Stimulated activated CD4-positive, alpha-beta T cell treated with anti-CD3 and anti-CD28 coated beads, Interleukin-15, amount 100 ng/mL, for 1 hour (primary cell): ENCODE measurements at places on chromosomes 11 and 22.

- DNase-seq, result no peak
Measured at GRCh38 chr11:8910649-8911026, 351 bp upstream of the AKIP1 start.

GRCh38 chr11:65559535-65559934, 1.4 kb upstream of the LTBP3 start:
- DNase-seq, result no peak

DNA sequence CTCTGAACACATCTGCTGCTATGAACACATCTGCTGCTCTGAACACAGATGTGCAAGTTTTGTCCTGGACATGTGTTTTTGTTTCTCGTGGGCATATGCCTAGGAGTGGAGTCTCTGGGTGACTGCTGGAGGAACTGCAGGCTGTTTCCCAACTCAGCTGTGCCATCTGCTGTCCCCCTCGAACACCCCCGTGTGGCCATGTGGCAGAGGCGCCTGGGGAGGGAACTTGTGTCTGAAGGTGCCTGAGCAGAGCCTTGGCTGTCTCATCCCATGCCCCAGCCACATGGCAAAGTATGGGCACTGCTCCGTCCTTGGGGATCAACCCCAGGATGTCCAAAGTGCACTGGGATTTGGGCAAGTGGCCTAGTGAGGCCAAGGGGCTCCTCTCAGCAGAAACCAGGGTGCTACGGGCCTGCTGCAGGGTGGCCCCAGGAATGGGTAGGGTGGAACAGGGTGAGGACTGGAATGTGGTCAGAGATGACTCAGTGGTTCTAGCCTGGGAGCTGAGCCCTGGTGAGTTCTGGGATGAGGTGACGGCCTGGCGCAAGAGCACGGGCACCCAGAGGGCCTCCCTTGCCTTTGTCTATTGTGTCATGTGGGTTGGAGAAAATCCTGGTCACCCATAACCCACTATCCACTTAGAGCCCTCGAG, 14.7 kb downstream of the GATD1 start:
- DNase-seq, result no peak

- no peak for DNase-seq
Measured at GRCh38 chr11:60143768-60144167, 39.1 kb downstream of the MS4A6A start.

GRCh38 chr11:119759324-119759723, 30.3 kb upstream of the NECTIN1 start:
- no peak for DNase-seq

DNA sequence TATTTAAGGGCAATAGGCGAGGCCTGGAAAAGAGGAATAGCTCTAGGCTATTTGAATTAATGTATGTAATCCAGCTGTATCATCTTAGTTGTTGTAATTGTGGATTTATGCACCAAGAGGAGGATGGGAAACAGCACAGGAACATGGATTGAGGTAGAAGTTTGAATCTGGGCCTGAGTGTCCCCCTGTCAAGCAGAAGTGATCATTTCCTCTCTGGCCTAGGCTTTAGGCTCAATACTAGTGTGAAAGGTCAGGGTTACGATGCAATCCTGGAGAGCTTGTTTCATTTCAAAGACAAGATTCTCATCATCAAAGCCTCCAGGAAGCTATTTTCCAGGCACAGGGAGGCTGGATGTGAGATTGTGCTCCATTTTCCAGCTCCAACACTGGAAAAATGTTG, 77.9 kb upstream of the HSD17B12 start:
- no peak for DNase-seq

DNA sequence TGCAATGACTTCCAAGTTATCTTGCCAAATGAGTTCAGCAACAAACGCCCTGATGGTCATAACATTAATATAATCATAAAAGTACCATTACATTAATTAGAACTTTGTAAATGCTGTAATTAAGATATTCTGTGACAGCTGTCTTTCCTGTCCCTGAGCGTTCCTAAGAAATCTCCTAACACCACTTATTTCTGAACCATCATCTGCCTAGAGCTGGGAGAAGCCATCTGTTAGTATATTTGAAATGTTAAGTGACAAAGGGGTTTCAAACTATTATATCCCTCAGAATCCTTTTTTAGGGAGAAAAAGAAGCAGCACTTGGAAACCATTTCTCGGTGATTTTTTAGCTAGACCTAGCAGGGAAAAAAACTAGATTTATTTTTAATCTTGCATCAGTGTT, 657.5 kb downstream of the FAM181B start:
- DNase-seq, result no peak

GRCh38 chr11:29282088-29282487, 734.7 kb downstream of the KCNA4 start:
- no peak for DNase-seq

DNA sequence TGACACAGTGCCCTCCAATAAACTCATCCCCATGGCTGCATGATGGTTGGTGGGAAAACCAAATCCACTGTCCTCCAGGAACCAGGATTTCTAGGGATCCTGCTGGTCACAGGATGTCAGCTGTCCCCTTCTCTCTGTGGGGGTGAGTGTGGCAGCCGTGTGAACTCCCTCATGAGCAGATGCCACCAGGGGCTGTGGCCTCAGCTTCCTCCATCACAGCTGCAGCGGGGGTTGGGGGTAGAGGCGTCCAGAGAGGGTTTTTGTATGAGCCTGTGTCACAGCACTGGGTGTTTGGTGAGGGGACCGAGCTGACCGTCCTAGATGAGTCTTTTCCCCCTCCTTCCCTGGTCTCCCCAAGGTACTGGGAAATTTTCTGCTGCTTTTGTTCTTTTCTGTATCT, 26.4 kb downstream of the IGLL5 start:
- DNase-seq, result no peak

GRCh38 chr11:19441752-19442553, 201.2 kb upstream of the E2F8 start:
- DNase-seq, result no peak

- no peak for DNase-seq
Measured at GRCh38 chr11:132448334-132448995, 1078.0 kb downstream of the NTM start.

DNA sequence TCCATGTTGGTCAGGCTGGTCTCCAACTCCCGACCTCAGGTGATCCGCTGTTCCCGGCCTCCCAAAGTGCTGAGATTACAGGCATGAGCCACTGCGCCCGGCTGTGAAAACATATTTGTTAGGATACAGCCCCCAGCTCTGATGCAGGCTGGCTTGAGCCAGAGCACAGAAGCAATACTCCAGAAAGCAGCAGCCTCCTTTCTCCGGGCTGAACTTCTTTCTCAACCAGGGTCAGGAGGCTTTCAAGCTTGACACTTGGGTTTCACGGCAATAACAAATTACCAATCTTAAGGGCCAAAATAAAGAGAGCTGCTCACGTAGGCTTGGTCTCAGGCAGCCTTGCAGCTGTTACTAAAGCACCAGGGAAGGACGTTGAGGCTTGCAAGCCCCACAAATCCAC, 10.8 kb upstream of the CECR2 start:
- no peak for DNase-seq

DNA sequence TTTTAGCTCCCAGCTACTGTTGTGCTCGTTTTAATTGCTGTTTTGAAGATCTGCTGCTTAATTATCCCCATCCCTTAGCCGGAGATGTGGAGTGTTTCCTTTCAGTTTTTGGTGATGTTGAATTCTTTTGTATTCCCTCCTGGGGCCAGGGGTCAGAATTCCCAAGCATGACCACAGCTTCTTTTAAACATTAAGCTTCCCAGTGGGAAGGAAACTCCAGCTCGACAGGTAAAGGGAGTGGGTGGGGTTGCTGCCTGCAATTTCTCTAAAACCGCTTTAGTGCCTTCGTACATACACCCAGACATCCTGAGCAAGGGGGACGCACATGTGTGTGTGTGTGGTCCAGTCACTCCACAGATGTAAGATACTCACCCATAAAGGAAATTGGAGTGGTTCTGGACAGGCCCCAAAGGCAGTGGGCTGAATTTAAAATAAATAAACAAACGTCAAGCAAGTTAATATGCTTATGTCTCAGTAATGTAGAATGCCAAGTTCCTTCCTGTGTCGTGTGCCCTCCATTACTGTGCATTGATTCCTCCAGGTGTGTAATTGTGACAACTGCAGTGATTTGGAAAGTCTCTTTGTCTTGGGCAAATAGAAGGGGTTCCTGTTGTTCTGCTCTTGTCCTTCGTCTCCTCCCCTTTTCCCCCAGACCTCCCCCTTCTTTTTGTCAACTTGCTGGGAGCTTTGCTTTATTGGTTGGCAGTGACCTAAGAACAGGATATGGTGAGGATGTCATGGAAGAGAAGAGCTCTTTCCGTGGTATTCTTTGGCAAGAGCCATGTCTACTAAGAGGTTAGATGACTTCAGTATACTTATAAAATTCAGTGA, 19.2 kb upstream of the ADSL start:
- DNase-seq, result no peak

- no peak for DNase-seq
Measured at GRCh38 chr11:125593114-125593820, 615 bp downstream of the STT3A start.
